ENCODE measurements at places on chromosomes 12 and 14.
A peak's percentile ranks its signal among the peaks of the same experiment; 100 is the strongest.

DNA sequence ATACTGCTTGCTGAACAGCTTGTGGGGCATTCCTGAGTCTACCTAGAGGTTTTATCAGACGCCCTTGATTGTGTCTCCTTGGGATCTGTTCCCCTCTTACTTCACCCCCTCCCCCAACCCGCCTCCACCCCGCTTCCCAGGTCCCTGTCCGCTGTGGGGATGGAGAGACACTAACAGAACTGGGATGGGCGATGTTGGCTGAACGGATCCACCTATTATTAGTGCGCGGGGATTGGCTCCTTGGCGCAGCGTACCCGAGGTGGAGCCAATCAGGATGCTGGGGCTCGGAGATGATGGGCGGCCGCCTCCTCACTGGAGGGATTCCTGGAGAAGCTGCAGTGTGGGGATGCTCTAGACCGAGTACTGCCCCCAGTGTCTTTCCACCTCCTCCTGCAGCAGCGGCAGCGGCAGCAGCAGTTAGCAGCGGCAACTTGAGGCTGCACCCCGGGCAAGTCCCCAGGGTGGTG lies at the start of gene SYT1:
TSS of gene SYT1 (plus strand) at position 372 of the 467 bp plus-strand sequence.
- peak; percentile 96 for DNase-seq

- DNase-seq = no peak
Measured at GRCh38 chr12:30525171-30525570, 170.5 kb downstream of the IPO8 start.

GRCh38 chr12:123003257-123003656 lies 22.8 kb downstream of the ARL6IP4 start:
- no peak for DNase-seq

GRCh38 chr12:1122786-1123185 lies 131.8 kb downstream of the ERC1 start:
- DNase-seq = no peak

DNA sequence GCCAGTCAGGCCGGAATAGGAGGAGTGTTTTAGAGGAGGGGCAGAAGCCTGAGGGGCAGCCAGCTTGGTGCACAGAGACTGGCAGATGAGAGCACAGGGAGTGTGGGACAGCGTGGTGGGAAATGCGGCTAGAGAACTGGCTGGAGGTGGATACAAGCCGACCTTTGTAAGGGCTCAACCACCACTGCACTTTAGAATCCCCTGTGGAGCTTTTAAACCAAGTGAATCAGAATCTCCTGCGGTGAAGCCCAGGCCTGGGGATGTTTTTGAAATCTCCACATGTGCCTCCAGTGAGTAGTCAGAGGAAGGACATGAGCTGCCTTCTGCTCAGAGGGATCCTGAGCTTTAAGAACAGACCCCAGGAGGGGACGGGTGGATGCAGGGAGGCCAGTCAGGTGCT lies 10.9 kb upstream of the PCED1B start:
- DNase-seq = no peak

- no peak for DNase-seq
Measured at GRCh38 chr12:52084491-52085231, 5.2 kb downstream of the SMIM41 start.

DNA sequence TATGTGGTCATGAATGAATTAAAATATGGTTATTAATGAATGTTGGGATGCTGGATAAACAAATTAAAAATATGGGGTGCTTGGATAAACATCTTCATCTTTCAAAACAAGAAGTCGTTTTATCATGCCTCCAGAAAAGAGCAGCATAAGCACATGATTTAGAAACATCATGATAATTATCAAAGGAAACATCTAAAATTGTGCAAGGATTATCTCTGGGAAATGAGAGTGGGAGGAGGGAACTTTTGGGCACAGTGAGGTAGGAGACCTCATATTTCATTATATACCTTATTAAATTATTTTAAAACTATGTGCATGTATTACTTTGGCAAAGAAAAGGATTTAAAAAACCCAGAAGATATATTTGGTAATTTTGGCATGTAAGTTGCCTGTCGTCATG lies 8.9 kb downstream of the C3AR1 start:
- no peak for DNase-seq

- no peak for DNase-seq
Measured at GRCh38 chr14:68451696-68452373, 341.0 kb downstream of the ZFP36L1 start.

GRCh38 chr14:102138535-102138934 lies 1.2 kb upstream of the WDR20 start:
- DNase-seq = no peak

GRCh38 chr12:57839996-57840395 lies 6.5 kb downstream of the CTDSP2 start:
- peak; percentile 20 for DNase-seq

GRCh38 chr12:98635657-98636323 lies 8.8 kb downstream of the IKBIP start:
- peak; percentile 57 for DNase-seq

DNA sequence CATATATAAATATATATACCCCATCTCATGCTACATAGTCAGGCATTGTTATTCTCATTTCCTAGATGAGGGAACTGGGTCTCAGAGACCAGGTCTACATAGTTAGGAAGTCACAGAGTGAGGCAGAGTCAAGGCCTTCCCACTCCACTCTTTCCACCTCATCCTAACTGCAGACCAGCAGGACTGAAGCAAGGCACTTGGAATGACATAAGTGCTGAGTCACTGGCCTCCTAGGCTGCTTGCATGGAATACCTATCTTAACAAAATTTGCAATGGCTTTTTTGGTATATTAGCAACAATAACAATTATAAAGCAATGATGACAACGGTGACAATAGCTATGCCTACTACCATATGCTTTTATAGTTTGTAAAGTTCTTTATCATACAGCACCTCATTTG lies 5.4 kb upstream of the ANO4 start:
- DNase-seq = no peak

DNA sequence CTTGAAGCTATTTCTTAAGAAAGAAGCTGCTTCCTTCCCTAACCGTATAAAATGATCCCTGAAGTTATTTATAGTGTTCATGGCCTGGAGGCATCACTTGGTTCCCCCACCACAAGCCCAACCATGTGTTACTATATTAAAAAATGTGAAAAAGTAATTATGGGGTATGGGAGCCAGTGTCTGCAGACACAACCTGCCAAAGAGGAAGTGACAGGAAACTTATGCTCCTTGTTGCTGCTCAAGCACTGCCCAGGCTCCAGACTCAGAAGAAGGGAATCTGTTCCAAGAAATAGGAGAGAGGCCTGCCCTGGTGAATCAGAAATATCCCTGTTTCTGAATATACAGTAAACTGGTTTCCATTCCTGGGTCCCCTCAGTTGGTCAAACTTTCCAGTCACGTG lies 217.2 kb upstream of the BMP4 start:
- DNase-seq = no peak

DNA sequence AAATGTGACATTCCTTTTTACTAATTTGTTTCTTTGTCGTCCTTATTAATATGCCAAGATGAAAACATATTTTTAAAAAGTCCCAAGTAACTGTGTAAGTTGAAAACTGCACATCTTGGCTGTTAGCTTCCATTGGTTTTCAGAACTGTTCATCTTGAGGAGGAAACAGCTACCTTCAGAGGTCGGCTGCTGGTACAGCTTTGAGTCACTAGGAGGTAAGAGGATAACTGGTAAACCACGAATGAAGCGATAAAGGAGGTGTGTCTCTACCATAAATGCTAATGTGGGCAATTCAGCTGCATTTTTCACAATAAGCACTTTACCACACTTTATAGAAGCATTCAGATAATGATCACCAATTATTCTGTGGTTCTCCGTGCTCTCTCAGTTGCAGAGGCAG lies 137.5 kb upstream of the KRAS start:
- DNase-seq = no peak

- DNase-seq = no peak
Measured at GRCh38 chr14:31895646-31896045, 181.5 kb upstream of the ARHGAP5 start.

DNA sequence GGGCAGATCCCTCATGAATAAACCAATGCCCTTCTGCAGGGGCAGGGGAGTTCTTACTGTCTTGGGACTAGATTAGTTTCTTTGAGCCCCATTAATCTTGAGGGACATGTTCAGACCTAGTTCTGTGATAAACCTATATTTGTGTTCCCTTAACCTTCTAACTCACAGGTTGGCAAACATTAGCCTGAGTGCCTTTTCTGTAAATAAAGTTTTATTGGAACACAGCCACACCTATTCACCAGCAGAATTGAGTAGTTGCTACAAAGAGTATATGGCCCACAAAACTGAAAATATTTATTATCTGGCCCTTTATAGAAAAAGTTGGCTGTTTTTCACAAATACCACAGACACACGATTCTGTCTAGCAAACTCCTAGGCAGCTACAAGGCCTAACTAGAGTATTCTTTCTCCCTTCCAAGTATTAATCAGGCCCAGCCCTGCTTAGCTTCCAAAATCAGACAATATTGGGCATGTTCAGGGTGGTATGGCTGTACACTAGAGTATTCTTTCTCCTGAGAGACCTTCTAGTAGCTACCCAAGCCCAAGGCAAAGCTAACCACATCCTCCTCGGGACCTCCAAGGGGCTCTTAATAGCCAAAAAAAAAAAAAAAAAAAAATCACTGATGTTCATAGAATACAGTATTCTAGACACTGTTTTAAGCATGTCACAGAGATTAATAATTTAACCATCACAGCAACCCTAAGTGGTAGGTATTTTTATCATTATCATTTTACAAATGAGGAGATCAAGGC lies 199.3 kb upstream of the PWP1 start:
- DNase-seq = no peak

- no peak for DNase-seq
Measured at GRCh38 chr12:2179953-2180736, 127.4 kb downstream of the CACNA1C start.

GRCh38 chr12:116818341-116818856 lies 62.8 kb downstream of the HRK start:
- no peak for DNase-seq

DNA sequence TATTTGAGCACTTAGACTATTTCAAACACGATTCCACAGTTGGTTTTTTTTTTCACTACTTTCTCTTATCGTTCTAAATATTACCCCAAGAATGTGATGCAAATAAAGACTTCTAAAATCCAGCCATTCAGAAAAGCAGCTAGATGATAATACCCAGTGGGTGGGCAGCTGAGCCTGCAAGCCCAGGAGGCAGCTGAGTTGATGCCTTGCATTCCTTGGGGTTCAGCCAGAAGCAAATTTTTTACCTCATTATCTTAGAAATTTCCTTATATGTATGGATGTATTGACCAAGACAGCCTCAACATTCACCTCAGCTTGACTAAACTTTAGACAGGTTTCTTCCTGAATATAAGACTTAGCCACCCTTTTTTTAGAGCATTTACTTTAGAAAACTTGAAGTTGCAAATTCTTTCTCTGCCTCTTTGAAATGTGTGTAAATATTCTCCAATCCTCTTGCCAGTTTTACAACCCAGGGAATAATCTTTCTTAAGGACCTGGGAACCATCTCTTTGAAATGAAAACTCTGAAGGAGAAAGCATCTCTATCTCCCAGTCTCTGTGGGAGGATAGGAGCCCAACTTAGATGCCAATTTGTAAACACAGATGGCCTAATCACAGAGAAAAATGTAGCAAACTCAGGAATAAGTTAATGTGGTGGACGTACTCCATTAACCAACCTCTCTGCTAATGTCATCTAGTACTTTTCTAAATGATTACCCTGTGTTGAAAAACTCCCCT lies 52.2 kb upstream of the ANP32D start:
- DNase-seq = no peak

DNA sequence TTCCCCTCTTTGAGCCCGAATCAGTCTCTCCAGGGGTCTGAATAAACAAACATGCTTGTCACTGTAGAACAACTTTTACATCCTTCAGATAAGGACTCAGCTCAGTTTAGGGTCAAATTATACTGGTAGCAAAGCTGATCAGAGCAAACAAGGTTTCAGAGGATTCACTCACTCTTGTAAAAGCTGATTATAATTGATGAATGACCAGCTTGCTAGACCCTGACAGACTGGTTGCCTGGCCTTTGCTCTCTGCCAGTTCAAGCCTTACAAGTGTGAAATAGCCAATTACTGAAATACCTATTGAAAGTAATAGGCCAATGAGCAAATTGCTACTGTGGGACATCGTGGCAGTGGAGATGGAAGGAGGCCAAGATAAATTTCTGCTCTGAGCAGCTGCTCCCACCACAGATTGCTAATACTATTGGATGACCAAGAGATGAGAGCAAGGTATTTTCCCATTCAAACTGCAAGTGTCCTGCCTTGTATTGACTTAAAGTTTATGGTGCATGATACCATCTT lies 177.6 kb downstream of the PDZRN4 start:
- DNase-seq = no peak

DNA sequence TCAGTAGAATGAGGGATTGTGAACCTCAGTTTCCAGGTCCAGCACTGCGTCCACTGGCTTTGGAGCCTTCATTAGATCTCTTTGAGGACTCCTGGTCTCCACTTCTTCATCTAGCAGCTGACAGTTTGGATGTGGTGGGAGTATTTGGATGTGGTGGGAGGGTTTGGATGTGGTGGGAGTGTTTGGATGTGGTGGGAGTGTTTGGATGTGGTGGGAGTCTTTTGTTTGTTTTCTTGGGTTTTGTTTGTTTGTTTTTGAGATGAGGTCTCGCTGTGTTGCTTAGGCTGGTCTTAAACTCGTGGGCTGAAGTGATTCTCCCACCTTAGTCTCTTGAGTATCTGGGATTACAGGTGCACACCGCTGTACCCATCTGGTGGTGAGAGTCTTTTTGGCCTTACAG lies 64.7 kb downstream of the IFT43 start:
- no peak for DNase-seq

GRCh38 chr14:100836941-100837804 lies 11.3 kb downstream of the MEG3 start:
- no peak for DNase-seq

DNA sequence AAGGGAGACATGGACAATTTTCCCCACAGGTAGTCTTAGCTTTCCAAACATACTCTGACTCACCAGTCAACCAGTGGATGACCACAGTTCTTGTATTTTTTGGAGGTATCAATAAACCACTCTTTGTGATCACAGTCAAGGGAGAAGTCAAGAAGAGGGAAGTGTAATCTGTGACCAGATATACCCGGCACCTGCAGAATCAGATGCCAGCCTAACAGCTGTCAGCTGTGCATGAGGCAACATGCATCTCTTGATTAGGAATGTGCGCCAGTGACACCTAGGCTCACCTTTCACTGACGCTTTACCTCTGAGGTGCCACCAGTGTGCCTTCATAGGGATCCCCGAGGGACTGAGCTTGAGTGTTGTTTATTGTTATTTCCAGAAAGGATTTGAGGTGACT lies 20.0 kb downstream of the PROX2 start:
- DNase-seq = peak; percentile 79

Measured in NCI-H2171 (cell line).